SJCRH30 (cell line): ENCODE measurements at places on chromosomes 1 and 21.
A peak's percentile ranks its signal among the peaks of the same experiment; 100 is the strongest.

DNA sequence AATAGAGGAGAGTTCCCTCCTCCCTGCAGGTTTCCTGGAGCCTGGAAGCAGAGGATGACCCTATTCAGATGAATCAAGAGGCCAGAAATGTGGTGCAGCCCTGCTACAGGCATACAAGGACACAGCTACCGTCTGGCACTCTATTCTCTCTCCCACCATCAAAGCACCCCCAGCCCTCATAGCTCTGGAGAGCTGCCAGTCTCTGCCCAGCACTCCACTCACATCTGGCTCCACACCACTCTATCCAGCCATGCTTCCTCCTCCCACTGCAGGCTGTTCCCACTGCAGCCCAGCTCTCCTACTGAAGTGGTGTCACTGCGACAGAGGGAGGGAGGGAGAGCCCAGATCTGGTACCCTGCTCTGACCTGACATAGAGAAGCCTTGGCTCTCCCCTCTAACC is 18.4 kb downstream of the SYT2 start:
- DNase-seq = no peak

- peak; percentile 86 for DNase-seq
Observed at GRCh38 chr1:205301205-205301821, 20.2 kb downstream of the NUAK2 start.

DNA sequence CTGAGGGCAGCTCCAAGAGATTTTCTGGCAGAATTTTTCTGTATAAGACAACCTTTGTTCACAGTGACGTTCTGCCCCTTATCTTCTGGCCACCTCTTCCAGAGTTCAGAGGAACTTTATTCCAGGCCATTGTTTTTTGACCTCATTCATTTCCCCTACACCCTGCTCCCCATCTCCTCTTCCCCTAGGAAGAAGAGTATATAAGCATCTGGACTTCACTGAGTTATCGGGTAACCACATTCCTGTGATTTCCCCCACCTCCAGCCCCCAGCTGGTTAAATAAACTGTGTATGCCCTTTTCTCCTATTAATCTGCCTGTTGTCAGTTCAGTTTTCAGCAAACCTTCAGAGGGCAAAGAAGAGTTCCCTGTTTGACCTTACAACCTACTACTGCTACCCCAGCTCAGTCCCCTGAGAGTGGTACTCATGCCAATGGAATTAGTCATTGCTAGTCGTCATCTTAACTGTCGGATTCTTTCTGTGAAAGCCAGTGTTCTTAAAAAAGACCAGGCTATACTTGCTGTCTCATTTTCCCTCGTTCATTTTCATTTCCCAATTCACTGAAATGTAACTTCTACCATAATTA is 14.3 kb upstream of the ALG14 start:
- DNase-seq = peak; percentile 87

- DNase-seq = no peak
Observed at GRCh38 chr1:186566140-186566855, 105.4 kb upstream of the PDC start.

GRCh38 chr1:37265786-37266667 is 208.4 kb upstream of the ZC3H12A start:
- DNase-seq = no peak

GRCh38 chr1:20185834-20186782 is at the start of the genes PLA2G2C and UBXN10:
Gene PLA2G2C, minus strand, starts transcription at chr1:20186518. Its CDS starts 9,155 bp downstream, at chr1:20177363.
Gene UBXN10, plus strand, starts transcription at chr1:20186096. Its CDS starts 4,466 bp downstream, at chr1:20190562.
- no peak for DNase-seq

DNA sequence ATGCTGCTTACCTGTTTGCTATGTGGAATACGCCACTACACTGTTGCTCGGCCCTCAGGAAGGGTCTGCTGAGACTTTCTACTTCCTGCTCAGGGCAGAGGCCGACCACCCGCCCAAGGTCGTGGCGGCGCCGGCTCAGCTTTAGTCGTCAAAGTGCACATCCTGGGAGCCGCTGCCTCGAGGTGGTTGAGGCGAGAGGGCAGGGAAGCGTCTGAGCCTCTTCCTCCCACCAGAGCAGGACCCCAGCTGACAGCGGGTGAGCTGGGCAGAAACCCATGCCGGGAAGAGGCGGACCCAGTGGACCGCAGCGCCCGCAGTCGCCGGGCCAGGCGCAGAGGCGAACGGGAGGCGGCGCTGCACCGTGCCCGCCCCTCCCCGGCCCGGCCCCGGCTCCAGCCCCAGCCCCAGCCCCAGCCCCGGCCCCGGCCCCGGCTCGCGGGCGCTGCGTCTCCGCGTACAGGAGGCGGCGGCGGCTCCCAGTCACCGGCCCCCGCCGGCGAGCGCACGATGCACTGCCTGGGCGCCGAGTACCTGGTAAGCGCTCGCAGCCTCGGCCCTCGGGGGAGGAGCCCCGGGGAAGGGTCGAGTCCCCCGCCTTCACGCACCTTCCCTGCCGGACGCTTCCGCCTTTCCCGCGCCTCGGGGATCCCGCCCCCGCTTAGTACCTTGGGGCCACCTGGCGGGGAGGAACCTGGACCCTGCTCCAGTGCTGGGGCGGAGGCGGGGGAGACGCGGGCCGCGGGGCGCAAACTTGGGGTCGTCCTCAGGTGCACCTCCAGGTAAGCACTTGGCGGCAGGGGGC is at the start of gene SLC44A3:
SLC44A3 (plus strand) TSS at position 413 of the 802 bp plus-strand sequence; CDS start at position 508, 95 bp downstream.
- no peak for DNase-seq

DNA sequence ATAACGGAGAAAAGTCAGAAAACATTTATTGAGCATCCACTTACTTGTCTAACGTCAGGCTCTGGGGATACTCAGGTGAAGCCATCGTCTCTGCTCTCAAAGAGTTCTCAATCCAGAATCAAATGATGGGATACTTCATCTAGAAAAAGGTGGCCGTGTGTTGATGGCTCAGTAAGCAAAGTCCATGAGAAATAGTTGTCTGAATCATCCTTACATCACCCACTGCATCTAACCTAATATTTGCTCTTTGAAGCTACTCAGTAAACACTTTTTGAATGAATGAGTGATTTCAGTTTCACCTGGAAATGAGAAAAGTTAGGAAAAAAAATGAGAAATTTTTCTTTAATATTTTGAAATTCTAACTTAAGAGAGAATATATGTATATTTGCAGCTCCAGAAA is 155.3 kb upstream of the PKN2 start:
- no peak for DNase-seq

GRCh38 chr1:241828463-241829021 is 19.5 kb upstream of the EXO1 start:
- DNase-seq = no peak

GRCh38 chr1:226712742-226713419 is 26.2 kb downstream of the ITPKB start:
- no peak for DNase-seq

GRCh38 chr1:3555131-3555920 is 56.0 kb downstream of the MEGF6 start:
- no peak for DNase-seq

- no peak for DNase-seq
Observed at GRCh38 chr21:42571391-42572150, 57.9 kb downstream of the SLC37A1 start.

GRCh38 chr1:47618222-47618720 is 180.4 kb downstream of the FOXD2 start:
- DNase-seq = no peak

GRCh38 chr1:71835442-71835813 is 446.9 kb downstream of the NEGR1 start:
- DNase-seq = no peak

- peak; percentile 62 for DNase-seq
Observed at GRCh38 chr1:204065174-204065985, 7.5 kb upstream of the SOX13 start.

GRCh38 chr21:28632755-28633408 is 359.8 kb downstream of the LTN1 start:
- DNase-seq = no peak

DNA sequence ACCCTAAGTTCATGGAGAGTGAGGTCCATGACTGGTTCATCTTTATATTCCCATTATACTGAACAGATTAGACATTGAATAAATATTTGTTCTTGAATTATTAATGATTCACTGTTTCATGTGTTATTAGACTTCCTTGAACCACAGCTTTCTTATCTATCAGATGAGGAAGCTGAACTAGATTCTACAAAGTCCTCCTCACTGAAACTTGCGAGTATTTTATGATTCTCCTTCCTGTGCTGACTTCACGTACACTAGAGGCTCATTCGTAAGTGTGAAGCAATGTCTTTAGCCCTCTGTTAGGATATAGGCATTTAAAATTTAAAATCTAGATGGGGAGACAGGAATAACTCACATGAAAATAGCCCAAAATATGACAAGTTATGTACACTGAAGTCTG is 95.6 kb upstream of the IRF2BP2 start:
- no peak for DNase-seq

GRCh38 chr21:45546636-45547544 is 4.7 kb upstream of the SLC19A1 start:
- no peak for DNase-seq

DNA sequence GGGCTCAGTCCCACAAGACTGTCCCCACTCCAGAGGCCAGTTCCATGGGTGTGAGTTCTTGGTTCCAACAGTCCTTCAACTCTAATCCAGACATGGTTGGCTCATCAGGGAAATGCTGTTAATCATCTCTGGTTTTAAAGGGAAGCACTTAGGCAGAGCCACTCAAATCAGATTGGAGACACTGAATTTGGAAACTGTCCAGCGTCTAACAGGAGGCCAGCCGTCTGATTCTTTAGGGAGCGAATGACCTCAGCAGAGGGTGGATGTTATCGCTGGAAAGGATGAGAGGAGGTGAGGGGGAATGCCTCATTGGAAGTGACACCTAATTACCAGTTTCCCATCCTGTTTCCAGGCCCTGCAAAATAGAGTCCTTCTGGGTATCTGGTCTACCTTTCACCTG is 22.8 kb upstream of the LRRC38 start:
- DNase-seq = no peak

GRCh38 chr21:43808832-43809251 is 19.5 kb downstream of the RRP1 start:
- DNase-seq = no peak

GRCh38 chr1:84363622-84364021 is 34.7 kb upstream of the DNASE2B start:
- no peak for DNase-seq

GRCh38 chr21:42411197-42411869 is 7.6 kb downstream of the UBASH3A start:
- no peak for DNase-seq

DNA sequence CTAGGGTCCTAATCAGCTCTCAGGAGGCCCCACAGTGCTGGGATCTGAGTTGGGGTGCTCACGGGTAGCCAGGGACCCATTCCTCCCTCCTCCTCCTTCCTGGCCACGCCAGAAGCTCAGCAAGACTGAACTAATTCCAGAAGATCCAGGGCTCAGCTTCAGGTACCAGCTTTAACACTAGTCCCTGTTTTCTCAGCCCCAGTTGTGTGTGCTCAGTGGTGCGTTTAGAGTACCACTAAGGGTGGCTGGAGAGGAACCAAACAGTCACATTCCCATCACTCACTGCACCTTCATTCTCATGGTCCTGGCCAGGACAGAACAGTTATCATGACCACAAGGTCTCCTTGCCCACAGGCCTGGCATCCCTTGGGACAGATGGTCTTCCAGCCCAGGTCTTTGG is 20.8 kb downstream of the PKP1 start:
- DNase-seq = no peak

DNA sequence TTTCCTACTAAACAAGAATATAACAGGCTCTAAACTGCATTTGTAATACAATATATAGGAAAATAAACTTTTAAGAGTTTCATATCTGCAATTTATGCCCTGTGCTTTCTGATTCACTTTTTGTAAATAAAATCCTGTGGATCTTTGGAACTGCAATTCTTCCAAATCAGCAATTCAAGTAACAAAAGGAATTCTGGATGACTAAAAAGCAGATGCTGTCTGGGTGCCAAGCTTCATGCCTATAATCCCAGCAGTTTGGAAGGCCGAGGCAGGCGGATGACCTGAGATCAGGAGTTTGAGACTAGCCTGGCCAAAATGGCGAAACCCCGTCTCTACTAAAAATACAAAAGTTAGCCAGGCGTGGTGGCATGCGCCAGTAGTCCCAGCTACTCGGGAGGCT is 6.3 kb downstream of the NME7 start:
- DNase-seq = no peak

GRCh38 chr1:116540088-116540487 is 30.7 kb downstream of the CD58 start:
- DNase-seq = no peak

DNA sequence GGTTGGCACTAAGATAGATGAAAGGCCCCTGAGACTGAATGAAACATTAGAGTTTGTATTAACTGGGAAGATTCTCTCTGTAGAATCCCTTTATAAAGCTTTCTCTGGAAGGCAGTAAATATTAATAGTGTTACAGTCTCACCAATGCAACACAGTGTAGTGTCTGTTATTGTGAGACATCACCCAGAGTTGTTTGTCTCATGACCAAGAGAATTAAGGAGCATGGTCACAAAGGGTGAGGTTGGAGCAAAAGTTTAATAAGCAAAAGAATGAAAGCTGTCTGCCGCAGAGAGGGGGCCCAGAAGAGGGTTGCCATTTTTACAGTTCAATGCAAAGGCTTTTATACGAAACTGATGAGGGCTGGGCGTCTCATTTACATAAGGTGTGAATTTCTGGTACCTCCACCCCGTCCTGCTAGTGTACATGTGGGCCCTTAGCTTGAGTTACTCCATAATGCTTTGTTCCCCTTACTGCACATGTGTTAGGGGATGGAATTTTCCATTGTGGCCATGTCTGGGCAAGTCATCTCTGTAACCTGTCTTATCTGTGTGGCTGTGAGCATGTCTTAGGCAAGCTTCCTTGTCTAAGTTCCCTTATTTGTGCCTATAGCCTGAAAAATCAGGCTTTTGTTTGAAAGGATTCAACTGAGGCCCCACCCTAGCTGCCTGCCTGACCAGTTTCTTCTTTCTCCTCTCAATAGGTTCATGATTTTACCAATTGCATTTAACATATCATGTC is 184.1 kb downstream of the RASAL2 start:
- no peak for DNase-seq

DNA sequence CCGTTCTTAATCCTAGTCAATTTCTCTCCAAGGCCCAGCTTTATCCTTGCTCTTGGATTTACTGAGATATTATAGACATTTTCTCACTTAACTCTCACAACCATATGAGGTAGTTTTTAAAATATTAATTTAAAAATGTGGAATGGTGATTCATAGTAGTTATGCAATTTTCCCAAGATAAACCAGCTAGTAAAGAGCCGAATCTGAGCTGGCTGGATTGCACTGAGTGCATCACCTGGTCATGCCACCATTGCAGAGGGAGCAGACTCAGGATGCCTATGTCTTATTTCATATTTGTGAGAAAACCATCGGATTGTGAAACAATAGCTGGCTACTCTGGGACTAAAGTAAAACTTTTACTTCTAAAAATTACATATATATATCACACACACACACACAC is 494.0 kb downstream of the KCNT2 start:
- DNase-seq = no peak

DNA sequence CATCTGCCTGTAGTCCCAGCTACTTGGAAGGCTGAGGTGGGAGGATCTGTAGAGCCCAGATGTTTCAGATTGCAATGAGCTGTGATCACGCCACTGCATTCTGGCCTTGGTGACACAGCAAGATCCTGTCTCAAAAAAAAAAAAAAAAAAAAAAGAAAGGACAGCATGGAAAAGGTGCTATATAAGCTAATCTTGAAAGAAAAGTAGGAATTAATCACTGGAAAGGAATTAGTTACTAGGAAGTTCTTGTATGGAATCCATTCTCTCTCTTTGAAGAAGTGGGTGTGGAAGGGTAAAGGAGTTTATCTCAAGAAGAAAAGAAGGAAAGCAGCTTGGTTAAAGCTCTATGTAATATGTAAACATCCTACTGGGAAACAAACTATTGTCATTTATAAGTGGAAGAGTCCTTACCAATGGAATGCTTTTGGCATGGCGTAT is 339.2 kb downstream of the DPYD start:
- DNase-seq = no peak

- DNase-seq = no peak
Observed at GRCh38 chr1:1306661-1307260, 969 bp downstream of the ACAP3 start.

GRCh38 chr1:231065510-231066241 is 25.6 kb upstream of the FAM89A start:
- DNase-seq = no peak
